ENCODE measurements at places on chromosomes 7 and 10.

DNA sequence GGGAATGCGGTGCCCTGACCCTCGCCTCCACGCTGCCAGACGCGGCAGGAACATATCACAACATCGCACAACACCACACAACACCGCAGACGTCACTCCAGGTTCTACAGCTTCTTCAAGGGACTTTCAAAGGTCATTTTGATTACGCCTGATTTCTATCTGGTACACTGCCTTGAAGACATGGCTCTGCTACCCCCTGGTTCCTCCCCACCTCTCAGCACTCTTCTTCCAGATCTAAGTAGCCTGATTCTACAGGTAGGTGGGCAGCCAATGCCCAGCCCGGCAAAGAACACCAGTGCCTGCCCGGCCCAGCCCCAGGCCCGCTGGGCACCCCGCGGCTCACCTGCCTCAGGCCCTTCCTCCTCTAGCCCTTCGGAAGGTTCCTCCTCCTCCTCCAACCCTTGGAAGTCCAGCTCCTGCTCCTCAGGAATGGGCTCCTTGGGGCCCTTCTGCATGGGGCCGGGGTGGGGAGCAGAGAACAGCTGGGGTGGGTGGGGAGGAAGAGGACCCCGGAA is 8.4 kb downstream of the GIGYF1 start:
- no peak for DNase-seq

- no peak for DNase-seq
Observed at GRCh38 chr10:99742701-99743100, 10.7 kb downstream of the CUTC start.

DNA sequence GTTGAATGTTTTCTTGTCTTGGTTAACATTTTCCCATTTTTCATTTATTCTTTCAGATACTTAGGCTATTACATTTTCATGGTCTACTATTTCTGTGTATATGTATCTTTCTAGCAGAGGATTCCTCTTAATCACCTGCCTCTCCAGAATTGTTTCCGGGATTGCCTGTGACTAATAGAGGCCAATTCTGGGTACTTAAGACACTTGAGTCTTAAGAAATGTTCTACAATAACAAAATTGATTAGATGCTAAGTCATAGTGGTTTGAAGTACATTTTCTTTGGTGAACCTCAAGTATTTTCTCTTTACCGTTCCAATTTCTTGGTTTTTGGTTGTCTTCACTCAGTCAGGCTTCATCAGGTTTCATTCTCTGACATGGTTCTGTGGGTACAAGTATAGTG is 26.4 kb downstream of the BBS9 start:
- no peak for DNase-seq

- no peak for DNase-seq
Observed at GRCh38 chr7:37558320-37559096, 109.8 kb upstream of the ELMO1 start.

DNA sequence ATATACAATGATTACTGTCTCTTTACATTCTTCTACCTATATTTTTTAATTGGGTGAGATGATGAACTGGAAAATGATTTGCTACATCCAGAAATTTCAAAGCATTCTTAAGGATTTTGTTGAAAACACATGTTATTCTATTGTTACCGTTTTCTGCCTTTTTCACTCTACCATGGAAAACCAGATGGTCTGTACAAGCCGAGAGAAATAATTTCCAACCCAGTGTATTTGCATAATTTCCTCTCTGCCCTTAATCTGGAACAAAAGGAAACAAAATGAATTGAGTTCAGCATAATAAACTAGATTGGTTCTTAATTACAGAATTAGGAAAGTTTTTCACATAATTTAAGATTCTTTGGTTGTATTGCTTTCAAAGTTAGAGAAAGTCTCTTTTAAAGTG is 211.2 kb downstream of the CACNB2 start:
- no peak for DNase-seq

DNA sequence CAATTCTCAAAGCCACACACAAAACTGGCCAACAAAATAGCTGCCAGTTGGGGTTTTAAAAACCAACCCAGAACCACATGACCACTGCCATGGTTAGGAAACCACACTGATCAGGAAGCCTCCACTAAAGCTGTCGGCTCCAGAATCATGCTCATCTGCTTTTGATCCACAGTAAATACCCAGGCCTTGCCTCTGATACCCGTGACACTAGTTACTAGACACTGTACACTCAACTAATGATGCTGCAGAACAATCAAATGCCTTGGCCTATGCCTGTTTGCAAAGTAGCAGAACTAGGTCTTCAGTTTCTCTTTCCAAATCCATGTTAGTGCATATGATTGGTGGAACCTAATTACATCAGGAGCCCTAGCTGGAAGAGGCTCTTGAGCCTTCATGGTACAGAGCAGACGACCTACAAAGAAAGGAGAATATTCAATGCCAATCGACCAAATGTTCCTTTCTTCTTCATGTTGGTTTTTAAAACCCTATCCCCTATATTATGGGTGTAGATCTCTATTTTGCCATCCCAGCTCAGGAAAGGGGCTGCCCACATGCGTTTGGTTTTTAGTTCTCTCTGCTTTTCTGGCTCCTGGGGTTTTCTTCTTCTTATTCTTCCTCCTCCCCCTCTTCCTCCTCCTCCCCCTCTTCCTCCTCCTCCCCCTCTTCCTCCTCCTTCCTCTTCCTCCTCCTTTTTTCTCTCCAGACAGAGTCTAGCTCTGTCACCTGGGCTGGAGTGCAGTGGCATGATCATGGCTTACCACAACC is 76.6 kb downstream of the CNNM2 start:
- no peak for DNase-seq

- no peak for DNase-seq
Observed at GRCh38 chr10:110192552-110192951, 14.9 kb upstream of the MXI1 start.

Data from HEK293T (cell line).